Stimulated activated CD4-positive, alpha-beta T cell treated with anti-CD3 and anti-CD28 coated beads, TNF-alpha, amount 100 ng/mL, for 1 hour (primary cell): ENCODE measurements at places on chromosomes 5 and 9.

DNA sequence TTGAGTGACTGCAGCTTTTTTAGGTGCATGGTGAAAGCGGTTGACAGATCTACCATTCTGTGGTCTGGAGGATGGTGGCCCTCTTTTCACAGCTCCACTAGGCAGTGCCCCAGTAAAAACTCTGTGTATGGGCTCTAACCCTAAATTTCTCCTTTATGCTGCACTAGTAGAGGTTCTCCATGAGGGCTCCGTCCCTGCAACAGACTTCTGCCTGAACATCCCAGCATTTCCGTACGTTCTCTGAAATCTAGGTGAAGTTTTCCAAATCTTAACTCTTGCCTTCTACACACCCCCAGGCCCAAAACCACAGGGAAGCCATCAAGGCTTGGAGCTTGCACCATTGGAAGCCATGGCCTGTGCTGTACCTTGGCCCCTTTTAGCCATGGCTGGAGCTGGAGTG lies 1898.1 kb upstream of the NUDT12 start:
- DNase-seq = no peak

GRCh38 chr5:143134900-143135299 lies 268.6 kb downstream of the NR3C1 start:
- no peak for DNase-seq

GRCh38 chr9:95282332-95282731 lies 35.2 kb downstream of the FANCC start:
- DNase-seq = no peak

- DNase-seq = no peak
These were observed 3.4 kb downstream of the UNC5A start for GRCh38 chr5:176813587-176814312.

DNA sequence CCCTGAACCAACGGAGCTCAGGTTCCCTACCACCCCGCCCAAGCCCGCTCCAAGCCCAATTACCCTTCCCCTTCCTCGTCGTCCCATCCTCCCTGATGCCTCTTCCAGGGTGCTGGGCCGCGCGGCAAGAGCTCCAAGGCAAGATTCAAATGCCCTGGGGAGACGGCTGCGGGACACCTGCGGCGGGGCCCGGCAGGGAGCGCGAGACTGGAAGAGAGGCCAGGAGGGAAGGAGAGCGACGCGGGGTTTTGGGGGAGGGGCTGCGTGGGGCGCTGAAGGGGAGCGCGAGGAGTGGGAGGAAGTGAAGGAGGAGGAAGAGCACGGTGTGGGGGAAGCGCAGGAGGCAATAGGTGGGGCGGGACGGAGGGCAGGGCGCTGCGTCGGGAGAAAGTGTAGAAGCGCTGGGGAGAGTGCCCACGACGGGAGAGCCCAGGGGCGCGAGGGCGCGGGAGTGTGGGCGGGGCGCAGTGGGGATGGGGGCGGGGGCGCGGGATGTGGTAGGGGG lies 975 bp upstream of the NXNL2 start:
- DNase-seq = no peak

DNA sequence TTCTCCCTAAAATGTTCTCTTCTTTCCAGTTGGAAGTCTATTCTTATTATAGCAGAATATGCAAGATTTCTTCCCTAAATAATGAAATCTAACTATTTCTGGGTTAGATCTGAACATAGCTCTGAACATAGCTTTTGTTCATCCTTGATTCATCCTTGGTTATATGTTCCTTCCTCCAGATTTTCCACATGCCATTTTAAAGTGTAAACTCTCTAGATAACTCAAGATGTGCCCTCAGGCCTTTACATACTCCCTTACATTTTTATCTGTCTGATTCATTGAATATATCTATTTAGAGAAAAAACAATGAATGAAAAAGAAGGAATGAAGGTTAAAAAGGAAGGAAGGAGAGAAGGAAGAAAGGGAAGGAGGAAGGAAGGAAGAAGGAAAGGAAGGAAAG lies 100.9 kb downstream of the FBXO38 start:
- DNase-seq = no peak

DNA sequence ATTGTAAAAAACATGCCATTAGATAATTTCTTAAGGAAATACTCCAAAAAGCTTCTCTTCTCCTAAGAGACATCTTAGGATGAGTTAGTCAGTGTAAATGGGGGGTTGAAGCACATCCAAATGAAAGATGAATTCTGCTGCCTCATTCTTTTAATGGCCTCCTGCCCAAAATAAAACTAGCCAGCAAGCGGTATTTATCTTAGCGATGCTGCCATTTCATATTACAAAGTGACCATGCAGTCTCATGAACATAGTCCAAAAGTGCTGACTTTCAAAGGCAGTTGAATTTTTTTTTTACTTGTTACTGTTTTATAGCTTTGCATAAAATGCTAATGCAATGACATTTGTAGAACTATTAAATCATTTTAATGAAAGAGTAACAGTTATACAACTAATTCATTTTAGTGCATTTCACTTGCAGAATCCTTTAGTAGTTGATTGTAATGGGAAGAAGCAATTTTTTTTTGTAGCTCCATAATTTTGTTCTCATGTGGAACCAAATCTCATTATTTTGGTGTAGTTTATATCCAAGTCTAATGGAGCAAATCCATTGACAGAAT lies 151.5 kb downstream of the CAVIN4 start:
- no peak for DNase-seq

- no peak for DNase-seq
These were observed 29.1 kb upstream of the TOMM5 start for GRCh38 chr9:37621273-37622121.

DNA sequence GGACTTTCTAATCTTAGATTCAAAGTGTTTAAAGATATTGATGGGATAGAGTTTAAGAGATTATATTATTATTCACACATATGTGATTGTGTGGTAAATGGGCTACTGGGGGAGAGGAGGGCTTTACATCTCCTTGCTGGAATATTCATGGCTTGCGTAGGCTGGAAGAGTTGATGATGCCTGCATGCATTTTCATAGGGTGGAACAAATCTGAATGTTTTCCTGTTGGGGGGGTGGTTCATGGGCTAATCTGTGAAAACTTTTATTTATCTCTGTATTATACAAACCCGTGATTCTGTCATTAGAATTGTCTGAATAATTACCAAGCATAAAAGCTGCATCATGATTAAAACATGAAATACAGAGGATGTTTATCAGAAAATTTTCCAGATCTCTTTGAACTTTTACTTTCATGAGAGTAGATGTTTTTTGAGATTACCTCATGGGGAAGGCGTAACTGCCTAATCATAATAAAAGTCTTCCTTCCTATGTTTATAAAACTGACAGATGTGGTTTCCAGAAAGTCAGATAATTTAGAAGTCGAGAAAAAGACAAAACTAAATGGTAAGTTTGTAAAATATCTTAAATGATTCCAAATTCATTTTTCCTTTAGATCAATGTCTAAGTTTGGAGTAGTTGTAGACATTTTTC lies 1185.4 kb upstream of the SEMA6A start:
- no peak for DNase-seq

- no peak for DNase-seq
These were observed 1.8 kb upstream of the LHX3 start for GRCh38 chr9:136206602-136207275.

GRCh38 chr9:19149230-19149629 lies 21.9 kb upstream of the PLIN2 start:
- no peak for DNase-seq

GRCh38 chr5:152542741-152543140 lies 137.7 kb upstream of the NMUR2 start:
- DNase-seq = no peak

- DNase-seq = no peak
These were observed 104.9 kb downstream of the CFAP90 start for GRCh38 chr5:7745882-7746610.

- no peak for DNase-seq
These were observed 26.0 kb upstream of the SLC2A8 start for GRCh38 chr9:127370672-127371648.

DNA sequence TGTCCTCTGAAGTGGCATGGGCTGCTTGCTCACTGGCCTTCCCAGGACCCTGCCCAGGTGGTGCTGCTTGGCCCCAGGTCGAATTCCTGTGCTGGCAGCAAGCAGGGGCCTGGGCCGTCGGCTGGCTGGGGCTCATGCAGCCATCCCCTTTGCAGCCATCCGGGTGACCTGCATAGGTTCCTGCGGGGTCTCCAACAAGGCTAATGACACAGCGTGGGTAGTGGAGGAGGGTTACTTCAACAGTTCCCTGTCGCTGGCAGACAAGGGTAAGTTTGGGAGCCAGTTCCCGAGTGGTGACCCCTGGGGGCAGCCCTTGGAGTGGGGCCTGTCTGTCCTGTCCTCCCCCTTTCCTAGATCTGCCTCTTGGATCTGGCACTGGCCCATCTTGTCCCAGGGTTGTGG lies 6.1 kb upstream of the EHMT1 start:
- DNase-seq = no peak
